ENCODE measurements at places on chromosomes 1 and 21.

DNA sequence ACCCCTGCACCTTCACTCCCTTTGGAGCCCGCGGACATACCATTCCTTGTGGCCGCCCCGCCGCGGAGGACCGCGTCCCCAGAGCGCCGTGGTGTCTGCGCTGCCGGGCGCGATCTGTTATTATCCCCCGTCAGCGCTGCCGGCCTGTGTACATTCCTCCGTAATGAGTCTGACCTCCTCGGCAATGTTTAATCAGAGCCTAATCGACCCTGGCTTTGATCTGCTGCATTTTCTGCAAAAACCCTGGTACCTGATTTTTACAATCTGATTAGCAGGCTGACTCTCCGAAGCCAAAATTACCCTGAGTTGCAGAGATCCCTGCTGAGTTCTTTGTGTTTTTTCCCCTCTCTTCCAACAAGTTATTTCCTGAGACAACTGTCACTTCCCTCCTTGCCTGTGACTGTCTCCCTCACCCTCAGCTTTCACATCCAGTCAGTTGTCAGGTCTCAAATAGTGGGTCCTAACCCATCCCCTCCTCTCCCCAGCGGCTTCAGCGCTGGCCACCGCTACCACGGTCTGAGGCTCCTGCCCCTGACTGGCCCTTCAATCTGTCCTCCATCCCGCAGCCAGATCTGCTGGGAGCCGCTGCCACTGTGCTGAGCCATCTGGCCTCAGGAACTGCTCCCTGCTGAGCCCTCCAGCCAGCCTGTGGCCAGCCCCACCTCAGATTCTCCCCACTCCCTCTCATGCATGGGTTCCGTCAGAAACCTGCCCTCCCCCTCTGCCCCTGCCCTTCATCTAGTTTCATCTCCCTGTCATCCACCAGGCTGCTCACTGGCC is 53.5 kb downstream of the GLIS1 start:
- DNase-seq, result no peak

GRCh38 chr1:91714867-91715381 is 171.0 kb downstream of the TGFBR3 start:
- no peak for DNase-seq

DNA sequence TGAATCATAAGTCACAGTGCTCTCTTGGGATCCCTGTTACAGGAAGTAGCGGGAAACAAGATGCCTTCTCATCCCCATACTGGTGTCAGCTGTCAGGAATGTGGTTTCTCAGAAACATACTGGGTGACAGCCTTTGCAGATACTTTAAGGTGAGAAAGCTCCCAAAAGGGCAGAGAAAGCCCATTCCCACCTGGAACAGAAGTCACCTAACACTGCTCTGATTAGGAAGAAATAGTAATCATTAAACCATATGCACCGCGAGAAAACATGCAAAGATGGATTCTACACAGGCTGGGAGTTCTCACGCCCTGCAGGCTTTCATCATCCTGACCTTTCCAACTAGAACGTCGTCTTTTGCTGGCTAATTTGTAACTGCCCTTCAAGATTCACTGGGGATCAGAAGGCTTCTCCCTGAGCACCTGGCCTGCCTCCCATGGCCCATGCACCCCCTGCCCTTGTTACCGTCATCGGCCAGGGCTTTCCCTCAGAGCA is 46.2 kb upstream of the SLC44A3 start:
- DNase-seq, result no peak

- DNase-seq, result no peak
Measured at GRCh38 chr1:9653491-9654050, 2.0 kb downstream of the PIK3CD start.

- no peak for DNase-seq
Measured at GRCh38 chr1:225450491-225451191, 22.8 kb upstream of the LBR start.

DNA sequence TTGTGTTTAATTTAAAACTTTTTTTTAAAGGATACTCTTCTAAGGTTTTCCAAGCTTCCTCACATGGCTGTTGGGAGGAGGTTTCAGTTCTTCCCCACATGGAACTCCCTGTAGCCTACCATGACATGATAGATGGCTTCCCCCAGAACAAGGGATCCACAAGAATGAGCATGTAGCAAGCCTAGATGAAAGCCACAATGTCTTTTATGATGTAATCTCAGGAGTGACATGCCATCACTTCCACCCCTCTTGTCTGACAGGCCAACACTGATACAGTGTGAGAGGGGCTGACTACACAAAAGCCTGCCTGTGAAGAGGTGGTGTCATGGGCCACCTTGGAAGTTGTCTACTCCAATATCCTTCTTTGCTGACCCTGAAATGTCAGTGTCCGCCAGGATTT is 32.0 kb downstream of the CD34 start:
- no peak for DNase-seq

- DNase-seq, result no peak
Measured at GRCh38 chr1:186283374-186283773, 91.7 kb downstream of the TPR start.

DNA sequence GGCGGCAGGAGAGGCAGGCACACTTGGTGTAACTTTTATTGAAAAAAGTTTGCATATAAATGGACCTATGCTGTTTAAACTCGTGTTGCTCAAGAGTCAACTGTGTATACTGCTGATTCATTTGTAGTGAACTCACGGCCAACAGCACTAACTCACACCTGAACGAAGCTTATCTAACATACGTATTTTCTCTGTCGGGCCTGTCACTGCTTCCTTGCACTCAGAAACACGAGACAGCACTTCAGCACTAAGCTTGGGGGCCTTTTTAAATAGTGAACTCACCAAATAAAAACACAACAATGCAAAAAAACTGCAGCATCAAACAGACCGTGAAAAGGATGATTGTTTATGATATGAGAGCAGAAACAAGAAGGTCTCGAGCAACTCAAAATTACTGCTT is 58.9 kb upstream of the NEK2 start:
- DNase-seq, result no peak

- peak; percentile 23 for DNase-seq
Measured at GRCh38 chr1:42833981-42834380, 12.4 kb upstream of the ZNF691 start.

DNA sequence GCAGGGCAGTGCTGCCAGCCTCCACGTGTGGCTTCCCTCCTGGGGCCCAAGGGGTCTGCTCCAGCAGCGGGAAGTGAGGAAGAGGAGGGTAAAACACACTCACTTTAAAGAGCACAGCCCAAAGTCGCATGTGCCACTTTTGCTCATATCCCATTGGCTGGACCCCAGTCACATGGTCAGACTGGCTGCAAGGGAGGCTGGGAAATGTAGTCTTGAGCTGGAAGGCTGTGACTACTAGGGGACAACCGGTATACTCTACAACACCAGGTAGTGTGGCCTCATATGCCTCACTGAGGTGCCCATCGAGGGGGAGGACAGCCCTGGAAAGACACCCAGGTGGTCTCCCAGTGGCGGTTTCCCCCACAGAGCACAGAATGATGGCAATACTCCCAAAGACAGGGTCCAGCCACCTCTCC is 45.2 kb downstream of the CAMK2N1 start:
- DNase-seq, result peak; percentile 17

GRCh38 chr1:110210604-110211495 is 736 bp downstream of the KCNC4 start:
- DNase-seq, result no peak

- no peak for DNase-seq
Measured at GRCh38 chr1:2508751-2509150, 17.6 kb downstream of the PANK4 start.

DNA sequence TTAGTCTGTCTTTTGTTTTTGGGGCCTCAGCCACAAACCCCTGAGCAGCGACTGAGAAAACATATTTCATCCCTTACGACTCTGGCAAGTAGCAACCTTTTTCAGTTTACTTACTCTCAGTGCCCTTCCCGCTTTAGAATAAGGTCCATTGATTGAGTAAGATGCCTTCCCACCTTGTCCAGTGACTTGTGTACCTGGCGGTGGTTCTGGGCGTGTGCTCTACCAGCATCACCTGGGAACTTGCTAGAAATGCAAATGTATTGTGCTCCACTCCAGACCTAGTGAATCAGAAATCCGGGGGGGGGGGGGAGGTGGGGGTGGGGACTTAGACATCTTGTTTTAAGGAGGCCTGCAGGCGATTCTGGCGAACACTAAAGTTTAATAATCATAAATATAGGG is 72.1 kb downstream of the S1PR1 start:
- no peak for DNase-seq

DNA sequence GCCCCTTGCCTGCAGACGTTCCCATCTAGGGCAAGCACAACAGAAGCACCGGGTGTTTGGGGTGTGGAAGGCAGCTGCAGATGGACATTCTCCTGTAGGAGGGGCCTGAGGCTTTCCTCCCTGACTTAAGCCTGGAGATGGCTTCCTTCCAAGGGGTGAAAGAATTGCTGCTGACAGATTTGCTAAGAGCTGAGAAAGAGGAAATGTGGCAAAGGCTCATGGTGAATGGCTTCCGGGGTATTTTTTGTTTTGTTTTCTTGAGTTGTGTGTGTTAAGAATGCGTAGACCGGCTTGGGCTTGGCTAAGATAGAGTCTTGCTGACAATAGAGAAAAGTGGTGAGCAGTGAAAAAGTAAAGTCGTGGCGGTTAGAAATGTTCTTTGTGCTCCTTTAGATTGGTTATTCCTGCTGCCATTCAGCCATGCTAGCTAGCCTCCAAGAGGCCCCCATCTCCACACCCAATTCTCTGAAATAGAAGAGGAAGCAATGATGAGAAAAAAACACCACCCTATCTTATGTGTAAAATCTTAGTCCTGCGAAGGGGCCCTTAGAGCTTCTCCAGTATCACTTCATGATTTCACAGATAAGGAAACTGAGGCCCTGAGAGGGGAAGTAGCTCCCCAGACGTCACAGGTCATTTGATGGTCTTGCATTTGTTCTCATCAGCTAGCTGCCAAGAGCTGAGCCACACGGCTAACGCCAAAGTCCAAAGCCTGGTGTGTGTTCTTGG is 36.9 kb downstream of the EIF2D start:
- no peak for DNase-seq

GRCh38 chr1:30919025-30919881 is 10.7 kb upstream of the SDC3 start:
- DNase-seq, result peak; percentile 38

- DNase-seq, result no peak
Measured at GRCh38 chr1:236774926-236775325, 20.2 kb upstream of the MTR start.

DNA sequence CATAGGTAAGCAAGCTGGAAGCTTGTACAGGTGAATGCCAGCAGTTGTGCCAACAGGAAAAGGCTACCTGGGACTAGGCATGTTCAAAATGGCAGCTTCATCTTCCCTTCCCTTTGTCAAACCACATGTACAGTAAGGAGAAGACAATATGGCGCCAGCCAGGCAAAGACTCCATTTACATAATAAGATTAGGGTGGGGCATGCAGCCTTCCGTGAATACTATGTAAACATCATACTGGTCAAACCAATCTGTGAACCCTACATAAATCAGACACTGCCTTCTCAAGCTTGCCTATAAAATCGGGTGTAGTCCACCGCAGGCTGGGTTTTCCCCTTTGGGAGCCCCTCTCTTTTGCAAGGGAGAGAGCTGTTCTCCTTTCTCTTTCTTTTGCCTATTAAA is 24.6 kb downstream of the ATF3 start:
- DNase-seq, result no peak

GRCh38 chr1:7174561-7174960 is 389.3 kb downstream of the CAMTA1 start:
- no peak for DNase-seq

DNA sequence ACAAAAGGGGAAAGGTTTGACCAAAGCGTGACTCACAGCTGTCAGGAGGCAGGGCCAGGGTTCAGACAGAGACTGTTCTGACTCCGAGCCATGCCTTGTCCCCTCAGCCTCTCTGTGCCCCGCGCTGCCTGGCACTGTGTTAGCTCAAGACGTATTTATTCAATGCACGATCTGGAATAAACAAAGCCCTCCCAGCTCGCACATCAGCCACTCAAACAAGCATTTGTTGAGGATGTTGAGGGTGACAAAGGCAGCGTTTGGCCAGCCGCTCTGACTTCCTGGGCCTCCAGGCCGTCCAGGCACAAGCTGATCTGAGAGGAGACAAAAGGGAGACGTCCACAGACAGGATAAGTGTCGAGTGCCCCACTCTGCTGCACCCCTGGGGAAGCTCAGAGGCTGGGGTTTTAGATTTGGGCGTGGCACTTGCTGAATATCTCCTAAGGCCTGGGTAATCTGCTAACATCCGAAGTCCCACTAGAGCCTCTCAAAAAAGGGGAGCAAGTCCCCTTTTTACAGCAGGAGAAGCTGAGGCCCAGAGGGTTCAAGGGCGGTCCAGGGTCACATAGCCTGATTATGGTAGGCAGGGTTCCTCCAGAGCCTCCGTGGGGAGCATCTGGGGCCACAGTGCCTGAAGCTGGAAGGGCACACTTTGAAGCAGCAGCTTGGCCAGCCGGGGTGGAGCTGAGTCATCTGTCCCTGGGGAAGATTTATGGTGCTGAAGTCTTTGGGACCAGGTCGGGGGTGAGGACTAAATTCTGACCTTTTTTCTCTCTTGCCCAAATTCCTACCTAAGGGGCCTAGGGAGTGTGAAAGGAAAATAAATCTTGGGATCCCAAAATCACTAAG is 95.9 kb downstream of the SPSB1 start:
- no peak for DNase-seq

GRCh38 chr1:29620631-29621030 is 384.3 kb downstream of the PTPRU start:
- no peak for DNase-seq

GRCh38 chr1:100362821-100363466 is 10.6 kb downstream of the CDC14A start:
- DNase-seq, result no peak

DNA sequence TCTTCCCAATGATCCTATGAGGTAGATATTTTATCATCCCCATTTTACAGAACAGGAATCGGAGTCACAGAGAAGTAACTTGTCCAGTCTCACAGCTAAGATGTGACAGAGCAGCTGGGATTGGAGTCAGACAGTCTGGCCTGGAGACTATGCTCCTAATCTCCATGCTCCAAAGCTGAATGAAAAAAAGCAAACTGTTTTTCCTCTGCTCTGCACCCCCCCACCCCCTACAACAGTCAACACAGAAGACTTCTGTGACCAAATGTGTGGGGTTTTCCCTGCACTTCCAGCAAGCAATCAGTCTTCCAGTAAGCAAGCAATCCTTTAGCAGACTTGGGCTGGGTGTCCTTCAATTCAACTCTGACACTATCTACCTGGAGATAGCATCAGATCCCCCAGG is 33.2 kb downstream of the KIRREL1 start:
- no peak for DNase-seq

GRCh38 chr1:150931773-150932172 is 5.6 kb downstream of the SETDB1 start:
- no peak for DNase-seq

GRCh38 chr21:17929510-17929909 is 110.4 kb upstream of the C21orf91 start:
- no peak for DNase-seq

GRCh38 chr1:221381910-221382623 is 359.8 kb downstream of the DUSP10 start:
- no peak for DNase-seq

- no peak for DNase-seq
Measured at GRCh38 chr1:231240531-231240882, 505 bp upstream of the GNPAT start.
